ENCODE measurements at places on chromosomes 7 and 10. TPM values are rescaled to one million over a fixed set of nuclear protein-coding genes. Genes with fewer than 3 reads are reported as not detected.

The SYT15 gene
- 2.6 TPM for total RNA-seq

The PPP1R9A gene
- total RNA-seq = 80.9 TPM

The GDF10 gene
- 7.7 TPM for total RNA-seq

The TRIM56 gene
- 10.2 TPM for total RNA-seq

The PTPRN2 gene
- total RNA-seq = 186 TPM

The KIN gene
- 13.1 TPM for total RNA-seq

The SORBS1 gene
- 356 TPM for total RNA-seq

The CNTNAP2 gene
- 208 TPM for total RNA-seq

The PHKG1 gene
- total RNA-seq = 8.2 TPM

The FAM25G gene
- not detected for total RNA-seq

The GRID2IP gene
- total RNA-seq = 1.2 TPM

The EIF5AL1 gene
- total RNA-seq = 1.1 TPM

The C10orf105 gene
- total RNA-seq = 2.8 TPM

The MTPN gene
- 144 TPM for total RNA-seq

The LRGUK gene
- 4.3 TPM for total RNA-seq

All from dorsolateral prefrontal cortex (tissue), 122 donors.